Osteoblast (primary cell): ENCODE measurements at places on chromosomes 16 and 17. TPM values are rescaled to one million over a fixed set of nuclear protein-coding genes. Genes with fewer than 3 reads are reported as not detected.
A peak's percentile ranks its signal among the peaks of the same experiment; 100 is the strongest.

VWA3A gene
- total RNA-seq: under 0.01 and 0.36 TPM in 2 replicates

KIF2B gene
- total RNA-seq: not detected in 2 replicates

DNA sequence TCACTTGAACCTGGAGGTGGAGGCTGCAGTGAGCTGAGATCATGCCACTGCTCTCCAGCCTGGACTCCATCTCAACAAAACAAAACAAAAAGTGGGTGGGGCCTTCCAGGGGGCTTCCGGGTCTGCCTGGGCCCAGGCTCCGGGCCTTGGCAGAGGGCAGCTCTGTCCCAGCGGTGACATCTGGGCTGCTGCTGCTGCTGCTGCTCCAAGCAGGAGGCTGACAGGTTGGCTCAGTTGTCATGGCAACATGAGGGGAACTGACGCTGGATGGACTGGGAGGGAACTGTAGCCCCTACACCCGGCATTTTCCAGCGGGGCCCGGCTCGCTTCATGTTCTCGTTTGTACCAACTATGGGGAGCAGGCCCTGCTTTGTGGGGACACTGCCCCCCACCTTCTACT lies 4.0 kb downstream of the BAIAP3 start:
- no peak for DNase-seq
- H3K36me3 ChIP-seq: no peaks in the 10 kb centered on the region
- H3K27ac ChIP-seq: no peak overlapping the region
- peaks cover 40% of the 10 kb centered on the region for H3K27me3 ChIP-seq

EFNB3 gene
- total RNA-seq: 1.8 and 2.7 TPM in 2 replicates

SLC47A2 gene
- not detected in 2 replicates for total RNA-seq

DNA sequence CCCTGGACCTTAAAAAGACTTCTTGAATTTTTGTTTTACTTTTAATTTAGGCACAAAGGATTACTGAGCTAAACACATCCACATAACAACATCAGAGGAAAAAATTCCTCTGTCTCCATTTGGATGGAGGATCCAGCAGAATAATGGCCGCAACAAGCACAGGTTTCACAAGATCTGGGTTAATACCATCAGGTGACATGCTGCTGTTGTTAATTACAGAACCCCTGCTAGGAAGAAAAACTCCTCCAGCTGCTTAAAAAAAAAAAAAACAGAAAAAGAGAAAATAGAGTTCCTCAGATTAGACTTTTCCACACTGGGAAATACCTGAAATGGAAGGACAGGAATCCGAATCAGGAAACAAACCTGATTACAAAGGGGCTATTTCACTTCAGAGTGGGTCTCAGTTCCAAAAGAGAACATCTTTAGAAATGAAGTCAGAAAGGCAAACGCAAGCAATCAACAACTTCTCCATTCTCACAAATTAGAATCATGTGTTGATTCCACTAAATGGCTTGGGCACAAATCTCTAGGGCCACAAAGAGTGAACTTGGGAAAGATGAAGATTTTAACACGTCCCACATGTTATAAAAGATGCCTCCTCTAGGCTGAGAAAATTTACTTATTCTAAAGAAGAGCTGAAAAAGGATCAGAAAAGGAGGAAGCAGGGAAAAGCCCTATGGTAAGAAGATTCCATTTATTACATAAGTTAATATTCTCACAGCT lies 44.0 kb downstream of the SPOP start:
- H3K36me3 ChIP-seq: no peaks in the 10 kb centered on the region
- no peak overlapping the region for H3K4me3 ChIP-seq
- peaks cover 43% of the 10 kb centered on the region for H3K4me1 ChIP-seq
- no peaks in the 10 kb centered on the region for H3K27me3 ChIP-seq
- H3K27ac ChIP-seq: peak overlapping the region; percentile 35

GRCh38 chr16:73017321-73017720 lies 30.6 kb downstream of the ZFHX3 start:
- no peak for DNase-seq
- H3K27me3 ChIP-seq: no peaks in the 10 kb centered on the region
- peaks cover 26% of the 10 kb centered on the region for H3K4me1 ChIP-seq
- H3K36me3 ChIP-seq: no peaks in the 10 kb centered on the region
- H3K4me3 ChIP-seq: no peak overlapping the region
- H3K27ac ChIP-seq: no peak overlapping the region

SEPTIN1 gene
- 0.29 TPM in 1 of 2 replicates, not detected in the other for total RNA-seq

DNA sequence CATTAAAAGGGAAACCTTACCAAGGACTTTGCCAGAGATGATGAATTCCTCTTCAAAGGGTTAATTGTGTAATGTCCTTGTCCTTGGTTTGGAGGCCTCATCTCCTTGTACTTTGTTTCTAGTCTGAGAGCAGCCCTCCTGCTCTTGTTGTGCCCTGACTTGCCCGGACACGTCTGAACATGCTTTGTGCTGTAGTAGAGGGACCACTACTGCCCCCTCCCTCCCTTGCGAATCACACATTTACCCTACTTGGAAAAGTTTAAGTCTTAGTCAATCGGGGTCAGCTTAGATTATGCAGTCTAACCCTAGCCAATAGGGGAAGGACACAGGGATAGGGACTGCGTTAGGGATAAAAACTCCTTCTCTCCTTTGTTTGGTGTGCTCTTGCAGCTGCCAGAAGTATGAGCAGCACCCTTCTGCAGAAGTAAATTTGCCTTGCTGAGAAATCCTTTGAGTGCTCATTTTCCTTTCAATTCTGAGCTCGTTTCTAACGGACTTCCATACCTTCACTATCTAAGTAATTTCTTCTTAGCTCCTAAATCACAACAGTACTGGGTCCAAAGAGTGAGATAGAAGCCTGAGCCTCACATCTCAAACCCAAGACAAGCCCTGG lies 26.4 kb upstream of the CLEC3A start:
- no peaks in the 10 kb centered on the region for H3K36me3 ChIP-seq
- H3K27ac ChIP-seq: no peak overlapping the region
- no peak for DNase-seq
- H3K27me3 ChIP-seq: no peaks in the 10 kb centered on the region

LDHD gene
- 2.7 and 3.6 TPM in 2 replicates for total RNA-seq

GRCh38 chr17:8857919-8858318 lies 9.6 kb downstream of the PIK3R6 start:
- H3K4me3 ChIP-seq: no peak overlapping the region
- H3K27ac ChIP-seq: peak overlapping the region; percentile 82
- H3K27me3 ChIP-seq: no peaks in the 10 kb centered on the region
- no peaks in the 10 kb centered on the region for H3K36me3 ChIP-seq
- DNase-seq: no peak

DNA sequence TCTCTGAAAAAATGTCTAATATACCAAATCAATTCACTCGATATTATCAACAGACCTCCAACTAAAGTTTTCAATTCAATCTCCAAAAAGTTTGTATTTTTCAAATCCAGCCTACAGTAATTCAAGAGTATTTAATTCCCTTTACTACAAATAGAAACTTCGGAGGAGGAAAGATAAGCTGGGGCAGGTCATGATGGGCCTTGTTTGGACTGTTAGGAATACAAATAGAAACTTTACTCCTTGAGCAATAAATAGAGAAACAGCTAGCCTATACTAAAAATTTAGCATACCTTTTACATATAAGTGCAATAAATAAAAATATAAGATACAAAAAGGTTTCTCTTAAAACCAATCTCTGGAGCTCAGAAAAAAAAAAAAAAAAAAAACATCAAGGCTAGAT lies 98.2 kb downstream of the NCOR1 start:
- no peak overlapping the region for H3K4me3 ChIP-seq
- no peaks in the 10 kb centered on the region for H3K4me1 ChIP-seq
- no peak overlapping the region for H3K27ac ChIP-seq
- peaks cover 60% of the 10 kb centered on the region for H3K36me3 ChIP-seq
- DNase-seq: no peak

DNA sequence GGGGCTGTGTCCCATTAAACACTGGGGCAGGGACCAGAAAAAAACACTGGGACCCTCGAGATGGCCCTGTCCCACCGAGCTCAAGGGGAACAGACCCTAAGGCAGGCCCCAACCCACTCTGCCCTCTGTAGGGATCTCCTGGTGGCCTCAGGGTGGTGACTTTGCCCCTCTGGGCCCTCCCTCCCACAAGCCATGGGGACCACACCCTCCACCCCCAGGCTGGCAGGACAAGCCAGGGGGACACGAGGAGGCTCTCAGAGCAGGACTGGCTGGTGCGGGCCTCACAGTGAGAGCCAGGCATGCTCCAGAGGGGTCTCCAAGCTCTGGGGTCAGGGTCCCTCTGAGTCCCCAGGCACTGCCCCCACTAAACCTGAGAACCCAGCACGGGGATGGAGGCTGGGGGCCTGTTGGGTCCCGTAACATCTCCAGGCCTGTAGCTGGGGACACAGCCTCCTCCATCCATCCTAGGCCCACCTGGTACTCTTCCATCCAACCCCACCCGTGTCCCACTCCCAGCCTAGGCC lies 14.5 kb upstream of the SRRM2 start:
- DNase-seq: peak; percentile 64
- H3K36me3 ChIP-seq: no peaks in the 10 kb centered on the region
- H3K27me3 ChIP-seq: peaks cover 10% of the 10 kb centered on the region
- no peak overlapping the region for H3K27ac ChIP-seq
